COR-L47 (cell line): ENCODE measurements at places on chromosomes 7 and 10.

- no peak for DNase-seq
Measured at GRCh38 chr7:88106434-88106833, 113.4 kb downstream of the SRI start.

GRCh38 chr7:39527951-39528350 is 38.3 kb upstream of the YAE1 start:
- DNase-seq: no peak

GRCh38 chr10:8331896-8332729 is 277.6 kb downstream of the GATA3 start:
- DNase-seq: no peak

DNA sequence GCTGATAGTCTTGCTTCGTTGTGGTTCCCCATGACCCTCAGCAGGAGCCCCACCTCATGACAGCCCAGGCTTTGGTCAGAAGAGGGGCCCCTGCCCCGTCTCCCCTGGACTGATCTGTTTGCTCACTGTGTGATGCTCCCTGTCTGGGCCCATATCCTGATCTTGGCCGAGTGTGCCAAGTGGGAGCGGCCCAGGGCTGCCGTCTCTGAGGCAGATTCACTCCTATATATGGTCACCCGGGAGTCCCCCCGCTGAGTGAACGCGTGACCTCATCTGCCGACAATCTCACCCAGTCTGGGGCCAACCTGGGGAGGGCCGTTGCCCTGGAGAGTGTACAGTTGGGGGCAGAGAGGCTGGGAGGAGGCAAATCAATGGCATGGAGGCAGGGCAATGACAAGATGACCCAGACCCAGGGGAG is 34.5 kb downstream of the PPIF start:
- DNase-seq: no peak

DNA sequence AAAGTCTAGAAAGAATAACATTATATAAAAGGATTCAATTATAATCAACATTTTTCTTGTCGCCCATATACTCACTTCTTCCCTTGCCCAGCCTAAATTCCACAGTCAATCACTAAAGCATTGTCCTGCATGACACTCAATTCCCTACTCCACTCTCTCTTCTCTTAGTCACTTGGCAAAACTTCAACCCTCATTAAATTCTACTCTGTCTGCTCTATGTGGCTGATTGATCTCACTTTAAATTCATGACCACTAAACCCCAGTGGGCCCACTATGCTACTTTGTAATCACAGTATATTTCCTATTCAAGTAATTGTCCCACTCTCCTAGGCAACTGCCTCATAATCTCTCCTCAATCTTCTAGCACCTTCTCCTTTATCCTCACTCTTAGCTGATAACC is 54.1 kb downstream of the MTERF1 start:
- no peak for DNase-seq

DNA sequence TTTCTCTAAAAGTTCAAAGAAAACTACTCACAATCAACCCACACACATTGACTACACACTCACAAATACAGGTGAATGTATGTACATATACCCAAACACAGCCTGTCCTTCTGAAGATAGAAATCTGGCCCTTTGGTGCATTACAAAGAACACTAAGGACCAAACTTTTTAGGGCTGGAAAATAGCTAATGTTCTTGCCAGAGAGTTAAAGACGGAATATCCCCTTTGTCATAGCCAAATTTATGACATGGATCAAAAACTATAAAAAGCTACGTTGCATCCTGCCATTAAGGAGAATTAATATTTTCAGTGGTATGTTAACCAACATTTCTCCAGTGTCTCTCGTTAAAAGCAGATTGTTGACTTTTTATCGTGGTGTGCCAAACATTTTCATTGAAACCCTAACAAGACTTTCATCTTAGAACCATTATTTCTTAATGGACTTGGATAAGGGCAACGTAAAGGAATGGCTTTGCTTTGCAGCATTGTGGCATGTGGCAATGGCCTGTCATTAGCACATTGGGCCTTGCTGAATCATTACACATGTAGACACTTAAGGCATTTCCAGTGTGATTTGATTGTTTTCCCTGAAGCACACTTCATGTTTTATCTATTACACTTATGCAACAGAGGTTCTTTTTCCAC is 150.9 kb upstream of the MEOX2 start:
- DNase-seq: no peak

GRCh38 chr7:106382929-106383328 is 98.1 kb upstream of the NAMPT start:
- no peak for DNase-seq

DNA sequence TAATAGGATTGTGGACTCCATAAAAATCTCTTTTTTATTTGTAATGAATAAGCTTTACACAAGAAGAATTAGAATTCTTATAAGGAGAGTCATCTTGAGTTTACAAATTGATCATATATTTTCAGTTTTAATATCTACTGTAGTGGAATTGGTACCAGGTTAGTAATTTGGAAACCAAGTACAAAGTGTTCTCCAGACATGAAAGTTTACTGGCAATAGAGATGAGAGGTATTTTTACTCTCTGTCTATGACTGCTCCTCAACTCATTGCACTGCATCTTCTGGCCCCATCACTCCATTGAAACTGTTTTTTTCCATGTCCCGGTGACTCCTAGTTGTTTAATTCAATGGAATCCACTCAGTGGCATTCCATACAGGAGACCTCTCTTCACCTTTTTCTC is 164.5 kb upstream of the SMIM30 start:
- no peak for DNase-seq
